ENCODE measurements at places on chromosomes 2 and 18. TPM values are rescaled to one million over a fixed set of nuclear protein-coding genes. Genes with fewer than 3 reads are reported as not detected.

GRCh38 chr2:51778806-51779205 is 746.9 kb upstream of the NRXN1 start:
- DNase-seq = no peak

Gene COL4A3
- total RNA-seq = 1.1 TPM

Gene GPATCH11
- 4.0 TPM for total RNA-seq

GRCh38 chr18:52615943-52616342 is 275.9 kb downstream of the DCC start:
- no peak for DNase-seq

Gene ELOA2
- total RNA-seq = not detected

GRCh38 chr2:177535958-177536504 is 143.5 kb downstream of the AGPS start:
- DNase-seq = no peak

DNA sequence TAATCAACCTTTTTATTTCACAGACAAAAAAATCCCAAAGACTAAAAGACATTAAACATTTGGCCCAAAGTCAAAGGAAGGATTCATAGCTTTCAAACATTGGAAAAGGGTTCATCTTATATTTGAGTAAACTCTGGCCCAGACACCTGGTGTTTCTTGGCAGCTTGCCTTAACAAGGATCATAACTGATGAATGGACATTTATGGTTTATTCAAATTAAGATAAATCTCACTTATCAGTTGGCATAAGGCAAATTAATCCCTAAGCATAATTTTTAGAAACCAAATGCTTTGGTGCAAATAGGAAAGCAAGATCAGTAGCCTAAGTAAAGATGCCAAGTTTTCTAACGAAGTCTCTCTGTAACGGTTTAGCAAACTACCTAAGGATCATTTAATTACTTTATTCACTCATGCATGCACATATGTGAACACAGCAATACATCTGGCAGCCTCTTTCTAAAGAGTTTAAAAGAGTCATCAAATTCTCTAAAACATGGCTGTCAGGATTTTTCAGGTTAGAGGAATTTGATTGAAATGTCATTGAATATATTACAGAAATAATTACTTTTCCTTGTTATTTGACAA is 323.4 kb upstream of the RBMS1 start:
- DNase-seq = no peak

- no peak for DNase-seq
These were observed 195.9 kb upstream of the HS6ST1 start for GRCh38 chr2:128514555-128514955.

GRCh38 chr2:221204699-221205098 is 367.4 kb downstream of the EPHA4 start:
- DNase-seq = no peak

Gene CDH2
- total RNA-seq = 16.9 TPM

GRCh38 chr2:225270053-225270452 is 129.5 kb upstream of the NYAP2 start:
- DNase-seq = no peak

GRCh38 chr2:236904389-236905263 is 181.1 kb upstream of the COPS8 start:
- DNase-seq = no peak

- DNase-seq = no peak
These were observed 433.7 kb upstream of the TNP1 start for GRCh38 chr2:217293607-217294006.

Gene NYAP2
- not detected for total RNA-seq

- peak; percentile 38 for DNase-seq
These were observed 108.8 kb downstream of the B3GNT2 start for GRCh38 chr2:62304429-62305417.

DNA sequence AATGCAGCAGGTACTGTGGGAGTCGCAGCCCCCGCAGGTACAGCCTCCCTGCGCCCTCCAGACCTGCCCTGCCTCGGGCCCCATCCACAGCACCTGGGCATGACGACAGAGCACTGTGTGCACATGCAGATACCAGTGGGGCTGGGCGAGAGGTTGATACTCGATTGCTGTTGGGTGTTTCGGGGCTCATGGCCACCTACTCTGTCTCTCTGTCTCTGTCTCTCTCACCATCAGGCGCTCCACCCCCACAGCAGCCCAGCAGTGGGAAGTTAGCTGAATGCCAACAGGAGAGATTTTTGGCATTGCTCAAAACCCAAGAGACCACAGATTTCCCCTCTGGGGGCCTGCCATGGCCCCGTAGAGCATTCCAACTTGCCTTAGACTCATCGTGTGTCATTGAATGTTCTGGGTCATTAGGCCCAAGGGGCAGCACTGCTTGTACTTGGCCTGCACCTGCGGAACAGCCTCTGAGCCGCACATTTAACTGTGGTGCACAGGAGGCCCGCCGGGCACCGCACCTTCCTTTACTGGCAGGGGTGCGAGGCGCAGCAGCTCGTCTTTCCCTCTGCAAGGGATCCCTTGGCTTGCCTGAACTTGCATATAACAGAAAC is 18.8 kb downstream of the KCNIP3 start:
- DNase-seq = no peak

DNA sequence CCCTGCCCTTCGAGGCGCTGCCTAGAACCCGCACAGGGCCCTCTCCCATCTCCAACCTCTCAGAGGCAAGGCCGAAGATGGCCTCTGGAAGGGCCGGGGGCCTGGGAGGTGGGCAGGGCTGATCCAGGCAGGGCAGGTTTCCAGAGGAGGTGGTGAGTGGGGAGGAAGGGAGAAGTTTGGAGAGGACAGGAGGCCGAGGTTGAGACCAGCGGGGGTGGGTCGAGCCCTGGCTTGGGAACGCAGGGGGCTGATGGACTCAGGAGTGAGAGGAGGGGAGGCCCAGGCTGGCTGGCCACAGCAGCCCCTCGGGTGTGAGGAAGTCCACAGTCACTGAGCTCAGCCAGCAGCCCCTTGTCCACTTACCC is 10.5 kb downstream of the CAPN10 start:
- peak; percentile 6 for DNase-seq

DNA sequence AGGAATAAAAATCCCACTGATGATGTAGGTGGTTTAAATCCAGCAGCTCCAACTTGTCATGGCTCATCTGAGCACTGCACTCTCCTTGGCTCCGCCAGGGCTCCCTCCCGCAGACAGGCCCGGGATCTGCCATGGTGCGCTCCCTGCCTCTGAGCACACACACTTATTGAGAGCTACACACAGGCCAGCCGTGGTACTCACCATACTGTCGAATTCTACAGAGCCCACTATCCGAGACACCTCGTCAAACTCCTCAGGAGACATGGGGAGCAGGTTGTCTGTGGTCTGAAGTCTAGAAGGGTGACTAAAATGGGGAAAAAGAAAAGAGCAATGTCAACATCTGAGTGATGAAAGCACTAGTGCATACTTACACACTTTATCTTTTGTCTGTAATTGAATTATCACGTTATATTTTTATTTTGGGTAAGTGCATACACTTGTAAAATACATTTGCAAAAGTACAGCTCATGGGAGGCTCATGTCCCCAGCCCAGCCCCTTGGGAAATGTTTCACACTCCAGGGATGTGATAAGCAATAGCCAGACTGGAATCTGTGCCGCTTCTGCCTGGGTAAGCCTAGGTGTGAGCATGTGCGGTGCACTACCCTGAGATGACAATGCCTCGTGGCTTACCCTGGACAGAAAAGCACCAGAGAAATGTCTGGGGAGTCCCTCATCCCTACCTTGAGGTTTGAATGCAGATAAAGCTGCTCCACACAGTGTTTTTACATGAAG is 39.2 kb downstream of the STAT1 start:
- DNase-seq = no peak

DNA sequence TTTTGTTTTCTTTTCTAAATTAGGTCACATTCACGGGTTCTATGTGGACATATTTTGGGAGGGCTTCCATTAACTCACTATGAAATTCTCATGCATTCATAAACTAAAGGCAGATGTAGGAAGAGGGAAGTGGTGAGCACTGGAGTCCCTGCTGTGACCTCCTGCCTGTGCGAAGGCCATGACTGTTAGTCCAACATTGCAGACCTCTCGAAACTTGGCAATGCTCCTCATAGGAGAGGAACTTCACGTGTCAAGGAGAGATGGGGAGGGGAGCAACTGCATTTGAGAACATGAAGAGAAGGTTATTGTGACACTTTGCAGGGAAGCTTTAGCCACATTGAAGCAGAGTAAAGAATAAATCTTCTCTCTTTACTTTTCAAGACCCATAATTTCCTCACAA is 126.4 kb upstream of the HNMT start:
- DNase-seq = no peak

Gene MLPH
- 10.3 TPM for total RNA-seq

DNA sequence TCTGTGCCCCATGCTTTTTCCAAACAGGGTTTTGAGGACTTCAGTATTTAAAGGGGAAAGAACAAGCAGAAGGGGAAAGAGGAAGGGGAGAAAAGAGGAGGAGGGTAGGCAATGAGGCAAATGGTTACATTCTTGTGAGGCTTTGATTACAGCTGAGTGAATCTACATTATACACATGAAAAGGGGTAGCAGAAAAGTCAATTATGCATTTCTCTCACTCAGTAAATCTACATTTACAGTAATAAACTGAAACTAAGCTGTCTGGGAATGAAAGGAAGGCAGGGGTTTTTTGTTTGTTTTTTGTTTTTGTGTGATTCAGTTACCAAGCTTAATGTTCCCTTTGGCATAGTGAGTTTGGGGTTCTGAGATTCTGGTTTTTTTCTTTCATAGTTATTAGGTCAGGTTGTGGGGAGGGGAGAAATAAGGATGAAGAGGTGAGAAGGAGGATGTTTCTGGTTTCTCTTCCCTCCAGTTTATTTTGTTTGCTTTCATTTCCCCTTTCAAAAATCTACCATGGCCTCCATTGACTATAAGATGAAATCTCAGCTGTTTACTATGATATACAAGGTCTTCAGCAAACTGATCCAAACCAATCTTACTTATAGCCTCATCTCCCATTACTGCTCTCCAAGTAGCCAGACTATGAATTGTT is 18.7 kb downstream of the C18orf63 start:
- DNase-seq = no peak

GRCh38 chr2:128491692-128492244 is 173.1 kb upstream of the HS6ST1 start:
- DNase-seq = peak; percentile 33

GRCh38 chr2:54013996-54014395 is 43.2 kb upstream of the PSME4 start:
- no peak for DNase-seq

- DNase-seq = no peak
These were observed 401.6 kb downstream of the GPD2 start for GRCh38 chr2:156837635-156838370.

GRCh38 chr2:114450639-114451038 is 8.2 kb downstream of the DPP10 start:
- no peak for DNase-seq

Gene EPB41L3
- 20.1 TPM for total RNA-seq

GRCh38 chr2:64426183-64426952 is 27.6 kb upstream of the LGALSL start:
- DNase-seq = no peak

Gene NPPC
- 0.98 TPM for total RNA-seq

DNA sequence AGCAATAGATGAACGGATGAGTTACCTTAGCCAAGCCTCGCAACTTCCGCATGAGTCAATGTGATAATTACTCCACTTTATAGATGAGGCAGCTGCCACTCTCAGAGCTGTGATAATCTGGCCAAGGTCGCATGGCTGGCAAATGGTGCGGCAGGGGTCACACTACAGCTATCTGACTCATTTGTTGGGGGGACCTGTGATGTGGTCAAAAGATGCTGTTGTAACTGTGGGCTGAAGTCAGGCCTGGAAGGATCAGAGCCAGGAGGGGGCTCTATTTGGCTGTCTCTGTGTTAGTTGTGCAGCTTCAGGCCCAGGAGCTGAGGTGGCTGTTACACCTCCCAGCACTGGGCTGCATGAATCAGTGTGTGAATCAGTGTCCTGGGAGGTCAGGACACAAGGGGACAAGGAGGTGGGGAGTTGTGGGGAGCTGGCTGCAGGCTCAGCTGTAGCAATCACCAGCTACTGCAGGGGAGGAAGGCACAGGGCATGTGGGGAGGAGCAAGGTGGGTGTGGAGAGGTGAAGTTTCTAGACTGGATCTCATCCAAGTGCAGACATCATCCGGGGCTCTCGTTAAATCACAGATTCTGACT is 33.1 kb downstream of the NGEF start:
- no peak for DNase-seq

GRCh38 chr18:79510731-79511241 is 115.1 kb downstream of the NFATC1 start:
- DNase-seq = no peak

GRCh38 chr18:26556573-26556972 is 8.2 kb upstream of the KCTD1 start:
- DNase-seq = no peak

Gene REG3G
- 0.30 TPM for total RNA-seq

GRCh38 chr18:47113796-47114540 is 36.3 kb downstream of the HDHD2 start:
- DNase-seq = no peak

Gene TMEM247
- total RNA-seq = not detected

DNA sequence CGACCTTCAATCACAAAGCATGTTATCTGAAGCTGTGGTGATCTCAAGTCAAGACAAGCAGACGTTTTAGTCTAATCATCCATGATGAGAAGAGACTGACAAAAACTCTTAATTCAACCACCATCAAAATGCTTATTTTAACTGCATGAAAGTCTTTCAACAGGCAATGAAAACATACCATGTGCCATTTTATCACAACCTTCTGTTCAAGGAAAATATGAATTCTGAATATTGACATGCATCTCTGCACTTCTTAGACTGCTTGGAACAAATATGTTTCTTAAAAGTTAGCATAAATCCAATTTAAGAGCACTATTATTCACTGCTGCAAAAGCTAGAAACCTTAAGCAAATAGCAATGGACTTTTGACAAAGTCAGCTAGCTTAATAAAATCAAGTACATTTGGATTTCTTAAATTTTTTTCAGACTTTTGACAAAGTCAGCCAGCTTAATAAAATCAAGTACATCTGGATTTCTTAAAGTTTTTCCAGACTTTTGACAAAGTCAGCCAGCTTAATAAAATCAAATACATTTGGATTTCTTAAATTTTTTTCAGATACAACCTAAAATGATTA is 70.9 kb downstream of the OLA1 start:
- DNase-seq = no peak

GRCh38 chr2:159064446-159065301 is 96.2 kb downstream of the TANC1 start:
- no peak for DNase-seq

GRCh38 chr2:160109939-160110673 is 47.7 kb upstream of the PLA2R1 start:
- DNase-seq = peak; percentile 61

Data from WTC11 (cell line).